NCI-H2029 (cell line): ENCODE measurements at places on chromosomes 12 and 14.

DNA sequence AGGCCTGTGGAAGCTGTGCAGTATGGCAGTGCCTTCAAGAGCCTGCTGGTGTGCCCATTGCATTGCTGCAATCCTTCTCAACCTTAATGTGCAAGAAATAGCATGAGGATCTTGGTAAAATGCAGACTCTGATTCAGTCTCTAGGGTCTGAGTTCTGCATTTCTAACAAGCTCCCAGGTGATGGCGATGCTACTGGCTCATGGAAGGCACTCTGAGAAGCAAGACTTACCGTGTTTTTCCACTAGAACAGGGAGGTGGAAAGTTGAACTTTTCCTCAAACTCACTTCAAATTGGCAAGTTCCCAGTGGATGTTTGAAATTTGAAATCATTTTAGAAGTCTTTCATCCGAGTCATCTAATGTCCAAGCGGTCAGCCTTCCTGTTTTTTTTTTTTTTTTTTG lies 55.5 kb downstream of the MYRFL start:
- DNase-seq: no peak

- no peak for DNase-seq
Observed at GRCh38 chr14:74704656-74705055, 8.2 kb downstream of the AREL1 start.

- no peak for DNase-seq
Observed at GRCh38 chr12:115988212-115988611, 289.3 kb downstream of the MED13L start.

DNA sequence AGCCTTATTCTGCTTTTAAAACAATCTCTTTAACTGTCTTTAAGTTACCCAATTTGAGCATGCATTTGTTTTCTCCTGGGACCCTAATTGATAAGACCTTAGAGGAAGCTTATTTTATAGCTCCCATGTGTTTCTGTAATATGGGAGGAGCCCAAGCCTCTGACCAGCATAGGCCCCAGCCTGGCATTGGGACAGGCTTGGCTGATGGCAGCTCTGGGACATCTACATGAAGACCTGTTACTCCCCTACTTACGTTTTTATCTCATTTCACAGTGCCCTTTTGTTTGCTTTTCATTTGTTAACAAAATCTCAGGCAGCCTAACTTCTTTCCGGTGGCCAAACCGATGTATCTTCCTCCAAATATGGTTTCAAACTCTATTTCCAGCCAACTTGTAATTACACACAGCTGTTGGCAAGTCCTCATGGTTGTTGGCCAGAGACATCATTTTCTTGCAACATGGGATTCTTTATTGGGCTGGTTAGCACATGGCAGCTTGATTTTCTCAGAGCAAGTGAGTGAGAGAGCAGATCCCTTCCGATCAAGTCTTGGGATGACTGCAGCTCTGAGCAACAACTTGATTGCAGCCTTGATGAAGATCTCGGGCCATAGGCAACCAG lies 1117.5 kb downstream of the AACS start:
- DNase-seq: no peak

DNA sequence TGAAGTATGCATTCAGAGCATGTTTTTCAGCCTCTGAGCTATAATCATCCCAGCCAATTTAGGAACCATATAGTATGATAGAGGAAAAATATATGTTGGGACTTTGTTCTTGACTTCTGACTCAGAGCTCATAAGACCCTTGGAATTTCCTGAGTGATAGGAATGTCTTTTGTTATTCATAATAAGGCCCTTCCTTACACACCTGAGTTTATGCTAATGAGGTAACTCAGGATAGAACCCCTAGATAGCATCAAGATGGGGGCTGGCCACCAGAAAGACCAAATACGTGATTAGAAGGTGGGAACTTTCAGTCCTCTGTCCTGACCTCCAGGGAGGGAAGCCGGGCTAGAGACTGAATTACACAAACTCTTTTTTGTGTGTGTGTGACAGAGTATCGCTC lies 32.4 kb upstream of the PLEK2 start:
- no peak for DNase-seq

- DNase-seq: no peak
Observed at GRCh38 chr12:16955083-16955657, 349.2 kb upstream of the LMO3 start.

GRCh38 chr12:118166946-118167345 lies 31.0 kb downstream of the PEBP1 start:
- DNase-seq: no peak

DNA sequence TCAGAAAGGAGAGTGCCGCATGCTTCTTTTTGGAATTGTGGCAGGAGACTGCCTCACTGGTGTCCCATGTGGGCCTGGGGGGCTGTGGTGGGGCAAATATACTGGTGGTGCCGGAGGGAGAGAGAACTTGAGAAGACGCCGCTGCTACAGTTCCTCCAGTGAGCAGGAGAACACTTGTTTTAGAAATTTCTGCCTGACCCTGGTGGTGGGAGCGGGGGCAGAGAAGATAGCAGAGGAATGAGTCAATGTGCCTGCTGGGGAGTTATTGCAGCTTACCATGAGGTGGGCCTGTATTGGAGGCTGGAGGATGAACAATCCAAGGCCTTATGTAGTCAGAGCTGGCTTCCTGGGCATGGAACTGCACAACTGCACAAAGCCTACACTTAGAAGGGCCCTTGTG lies 211.8 kb downstream of the SNAPC1 start:
- DNase-seq: no peak

DNA sequence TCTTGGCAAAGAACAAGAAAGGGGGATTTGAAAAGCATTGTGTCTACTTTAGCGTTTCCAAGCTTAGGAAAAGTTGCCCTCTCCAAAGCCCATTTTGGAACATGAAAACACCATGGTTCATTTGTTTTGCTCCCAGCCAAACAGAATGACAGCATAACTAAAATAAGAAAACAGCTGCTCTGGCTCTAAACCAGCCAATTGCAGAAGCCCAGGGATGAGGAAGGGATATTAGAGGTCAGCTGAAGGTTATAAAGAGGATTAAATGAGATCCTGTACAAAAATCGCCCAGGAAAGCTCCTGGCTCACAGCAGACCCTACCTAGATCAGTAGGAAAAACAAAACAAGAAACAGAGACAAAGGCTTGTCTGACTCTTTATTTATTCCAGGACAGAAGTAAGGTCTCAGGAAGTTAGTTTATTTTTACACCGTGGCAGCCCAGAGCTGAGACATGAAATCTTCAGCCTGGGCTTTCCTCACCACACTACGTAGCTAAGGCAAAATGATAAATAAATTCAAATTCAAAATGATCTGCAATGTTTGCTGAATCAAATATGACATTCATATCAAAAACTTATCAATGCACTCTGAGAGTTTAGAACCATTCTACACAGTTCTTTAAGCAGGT lies 25.9 kb downstream of the SPX start:
- no peak for DNase-seq

GRCh38 chr12:116906285-116906684 lies 4.5 kb upstream of the FBXW8 start:
- no peak for DNase-seq

DNA sequence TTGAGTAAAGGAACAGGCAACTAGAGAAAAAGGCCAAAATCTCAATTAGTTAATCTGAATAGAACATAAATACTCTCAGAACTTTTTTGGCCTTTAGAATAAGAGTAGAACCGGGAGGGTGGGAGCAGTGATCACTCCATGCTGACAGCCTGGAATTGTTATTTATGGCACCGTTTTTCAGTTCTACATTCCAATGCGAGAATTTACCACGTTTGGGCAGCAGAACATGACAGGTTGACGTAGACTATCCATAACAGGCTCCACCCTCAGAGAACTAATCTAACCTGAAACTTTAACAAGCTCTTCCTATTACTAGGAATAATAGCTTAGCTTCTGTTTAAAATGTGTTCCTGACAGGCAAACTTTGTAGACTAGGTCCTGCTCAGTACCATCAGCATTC lies 379.1 kb downstream of the SEC23A start:
- DNase-seq: no peak

DNA sequence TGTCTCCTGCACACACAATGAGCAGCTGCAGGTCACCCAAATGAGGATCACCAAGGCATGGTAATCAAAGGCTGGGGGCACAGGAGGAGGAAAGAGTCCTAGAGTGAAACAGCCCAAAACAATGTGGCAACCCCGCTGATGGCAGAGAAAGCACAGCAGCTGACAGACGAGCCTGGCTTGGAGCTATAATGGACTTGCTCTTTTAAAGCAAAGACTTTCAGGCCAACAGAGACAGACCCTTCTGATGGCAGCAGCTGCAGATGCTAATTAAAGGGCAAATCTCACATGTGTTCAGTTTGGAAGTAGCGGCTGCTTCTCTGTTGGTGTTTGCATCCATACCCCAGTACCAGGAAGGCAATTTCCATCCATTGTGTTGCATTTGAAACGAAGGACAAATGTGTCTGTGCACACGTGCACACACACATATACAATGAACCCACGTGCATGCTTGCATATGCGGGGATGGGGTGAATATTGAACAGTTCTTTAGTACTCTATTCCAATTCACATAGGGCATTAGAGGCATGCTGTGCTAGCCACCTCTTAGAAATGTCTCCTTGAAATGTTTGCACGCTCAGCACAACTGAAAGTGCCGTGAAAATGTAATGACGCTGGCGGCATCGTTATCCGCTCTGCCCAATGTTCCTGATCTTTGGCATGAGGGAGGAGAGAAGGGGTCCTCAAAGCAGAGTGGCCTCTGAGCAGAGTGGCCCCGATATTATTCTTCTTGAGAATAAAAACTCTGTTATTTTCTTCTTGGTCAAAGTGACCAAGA lies 38.1 kb downstream of the CIT start:
- no peak for DNase-seq

- DNase-seq: no peak
Observed at GRCh38 chr12:118373616-118374015, 909 bp upstream of the TAOK3 start.

- DNase-seq: no peak
Observed at GRCh38 chr14:52068615-52069306, at the start of gene NID2. NID2 (minus strand) TSS chr14:52069059; CDS start chr14:52068994, 65 bp downstream.

- DNase-seq: no peak
Observed at GRCh38 chr12:131550121-131550520, 160.8 kb upstream of the SFSWAP start.

DNA sequence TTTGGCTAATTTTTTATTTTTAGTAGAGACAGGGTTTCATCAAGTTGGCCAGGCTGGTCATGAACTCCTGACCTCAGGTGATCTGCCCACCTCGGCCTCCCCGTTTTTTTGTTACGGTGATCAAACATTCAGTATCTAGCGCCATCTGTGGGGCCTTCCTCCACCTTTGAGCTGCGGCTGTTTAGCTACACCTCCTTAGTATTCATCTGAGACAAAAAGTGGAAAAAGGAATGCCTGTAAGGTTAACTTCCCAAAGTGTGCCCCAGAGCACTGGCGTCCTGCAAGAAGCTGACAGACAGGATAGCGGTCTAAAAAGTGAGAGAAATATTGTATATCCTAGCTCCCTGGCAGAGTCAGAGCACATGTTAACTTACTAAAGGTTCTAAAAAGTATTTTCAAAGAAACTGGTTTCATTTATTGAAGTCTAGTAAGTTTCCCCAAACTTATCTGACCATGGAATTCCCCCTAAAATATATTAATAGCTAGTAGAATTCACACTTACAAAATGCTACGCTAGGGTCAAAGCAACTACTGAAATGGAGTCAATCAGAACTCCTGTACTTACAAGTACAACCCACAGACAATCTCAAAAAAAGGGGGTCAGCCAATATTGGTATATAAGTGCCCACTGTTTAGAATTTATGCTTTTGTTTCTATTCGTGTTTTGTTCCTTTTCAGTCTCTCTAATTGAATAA lies 59.1 kb downstream of the DUSP16 start:
- no peak for DNase-seq

- peak; percentile 15 for DNase-seq
Observed at GRCh38 chr12:78470354-78471195, 394.0 kb upstream of the SYT1 start.

DNA sequence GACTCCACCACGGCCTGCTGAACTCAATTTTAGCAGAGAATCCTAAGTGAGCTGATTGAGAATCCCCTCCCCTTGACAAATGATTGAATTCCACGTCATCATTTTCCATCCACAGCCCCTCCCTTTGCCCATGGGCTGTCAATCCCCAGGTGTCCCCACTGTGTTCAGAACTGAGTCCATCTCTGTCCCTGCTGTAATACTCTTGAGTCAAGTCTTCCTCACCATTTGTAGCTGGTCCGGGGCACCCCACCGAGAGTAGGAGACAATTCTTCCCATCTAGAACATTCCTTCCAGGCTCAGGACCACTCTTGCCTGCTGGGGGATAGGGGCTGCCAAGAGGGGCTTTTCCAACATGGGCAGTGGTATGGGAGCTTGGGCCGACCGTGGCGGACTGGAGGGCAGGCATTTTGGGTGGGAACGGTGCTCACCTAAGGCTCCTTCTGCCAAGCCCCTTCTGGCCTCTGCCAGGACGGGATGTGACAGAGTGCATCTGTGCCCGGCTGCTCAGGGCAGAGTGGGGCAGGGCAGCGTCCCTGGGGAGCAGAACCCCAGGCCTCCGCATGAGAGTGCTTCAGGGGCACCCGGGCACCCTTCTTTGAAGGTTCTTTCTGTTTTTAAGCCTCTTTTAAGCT lies 218.1 kb upstream of the RTL1 start:
- DNase-seq: no peak

DNA sequence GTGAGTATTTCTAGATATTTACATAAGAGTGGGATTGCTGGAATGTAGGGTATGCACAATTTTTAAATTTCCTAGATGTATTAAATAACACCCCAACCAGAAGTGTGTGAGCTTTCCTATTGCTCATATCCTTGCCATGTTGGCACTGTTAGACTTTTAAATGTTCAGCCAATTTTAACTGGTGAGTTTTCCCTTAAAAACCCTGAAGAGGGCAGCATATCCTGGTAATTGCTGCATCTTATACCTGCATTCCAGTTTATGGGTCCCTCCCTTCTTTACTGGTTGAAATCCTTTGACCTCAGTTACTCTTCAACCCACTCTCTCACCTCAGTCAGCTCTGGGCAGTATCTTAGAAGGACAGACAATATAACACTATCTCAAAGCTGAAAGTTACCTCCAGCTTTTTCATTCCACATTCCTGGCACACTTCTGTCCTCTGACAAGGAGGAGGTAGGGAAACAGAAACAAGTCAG lies 270.6 kb downstream of the PAWR start:
- no peak for DNase-seq

GRCh38 chr12:28973491-28973890 lies 175.6 kb upstream of the FAR2 start:
- DNase-seq: no peak

GRCh38 chr12:3105690-3106479 lies 28.7 kb downstream of the TSPAN9 start:
- no peak for DNase-seq

DNA sequence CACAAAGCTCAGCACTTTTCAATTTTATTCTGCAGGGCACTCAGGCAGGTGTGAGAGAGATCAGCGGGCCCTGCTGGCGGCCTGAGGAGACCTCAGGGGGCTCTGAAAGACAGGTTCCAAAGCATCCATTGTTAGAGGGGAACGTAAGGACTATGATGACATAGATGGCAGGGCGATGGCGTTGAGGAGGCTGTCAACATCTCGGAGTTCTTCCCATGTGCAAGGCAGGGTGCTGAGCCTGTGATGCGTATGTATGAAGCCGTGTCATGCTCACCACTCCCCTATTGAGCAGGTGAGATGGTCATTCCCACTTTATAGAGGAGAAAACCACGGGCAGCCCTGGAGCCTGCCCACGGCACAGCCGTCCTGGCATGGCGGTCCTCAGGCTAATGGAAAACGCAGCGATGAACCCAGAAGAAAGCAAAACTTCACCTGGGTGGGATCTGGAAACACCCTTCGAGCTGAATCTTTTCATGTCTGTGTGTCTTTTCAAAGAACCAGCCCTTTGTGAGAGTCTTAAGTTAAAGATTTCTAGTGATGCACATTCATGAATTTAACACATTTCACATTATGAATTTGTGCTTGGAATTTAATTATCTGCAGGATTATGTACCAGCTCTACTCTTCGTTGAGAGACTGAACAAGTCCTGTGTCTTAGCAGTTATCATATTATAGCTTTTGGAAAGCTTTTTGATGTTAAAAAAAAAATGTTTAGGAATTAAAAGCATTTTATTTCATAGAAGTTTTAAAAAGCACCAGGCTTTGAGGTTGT lies 64.7 kb downstream of the RIMBP2 start:
- DNase-seq: no peak
